Activated T-cell treated with anti-CD3 and anti-CD28 coated beads, Interleukin-2, amount 50 U/mL, for 72 hours (primary cell): ENCODE measurements at places on chromosomes 12 and 14.
A peak's percentile ranks its signal among the peaks of the same experiment; 100 is the strongest.

- no peak overlapping the region for H3K4me3 ChIP-seq
- H3K36me3 ChIP-seq, result no peaks in the 10 kb centered on the region
- no peaks in the 10 kb centered on the region for H3K4me1 ChIP-seq
- no peak for DNase-seq
- H3K27me3 ChIP-seq, result no peaks in the 10 kb centered on the region
These were observed 123.3 kb downstream of the BEGAIN start for GRCh38 chr14:100463937-100464336.

GRCh38 chr12:42119085-42119633 lies 25.5 kb downstream of the GXYLT1 start:
- no peaks in the 10 kb centered on the region for H3K27me3 ChIP-seq
- no peak for DNase-seq
- peaks cover 26% of the 10 kb centered on the region for H3K36me3 ChIP-seq
- H3K4me3 ChIP-seq, result peak overlapping the region; percentile 60
- peaks cover 26% of the 10 kb centered on the region for H3K4me1 ChIP-seq

DNA sequence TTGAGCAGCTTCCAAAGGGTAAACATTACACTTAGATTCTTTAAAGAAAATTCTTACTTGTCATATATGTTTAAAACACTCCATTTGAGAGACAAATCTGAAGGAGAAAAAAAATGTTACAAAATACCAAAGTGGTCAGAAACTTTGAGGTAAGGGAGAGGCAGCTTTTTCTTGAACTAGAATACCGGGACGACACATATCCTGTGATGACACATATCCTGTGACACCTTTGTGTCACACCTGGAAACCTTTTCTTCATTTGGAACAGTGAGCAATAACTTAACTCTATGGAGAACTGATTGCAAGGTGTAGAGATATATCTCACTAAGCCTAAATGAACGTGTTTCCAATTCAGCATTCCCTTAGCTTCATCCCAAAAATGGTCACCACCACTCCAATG lies 4.6 kb upstream of the GRIN2B start:
- peaks cover 32% of the 10 kb centered on the region for H3K27me3 ChIP-seq
- no peak overlapping the region for H3K4me3 ChIP-seq

DNA sequence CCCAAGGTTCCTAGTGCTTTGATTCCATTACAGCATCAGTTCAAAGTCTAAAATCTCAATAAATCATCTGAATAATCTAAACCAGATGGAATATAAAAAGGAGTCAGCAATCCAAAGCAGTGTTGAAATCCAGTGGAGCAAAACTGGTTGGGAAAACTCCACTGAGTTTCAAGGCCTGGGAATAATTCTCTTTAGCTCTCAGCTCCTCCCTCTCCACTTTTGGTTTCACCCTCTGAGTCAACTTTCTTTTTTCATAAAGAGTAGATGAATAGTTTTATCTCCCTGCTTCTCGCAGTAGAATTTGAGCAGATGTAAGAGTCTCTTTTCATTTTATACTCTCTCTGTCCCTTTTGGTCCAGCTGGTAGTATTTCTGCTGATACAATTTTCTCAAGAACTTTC lies 338.6 kb downstream of the APAF1 start:
- H3K4me3 ChIP-seq, result no peak overlapping the region
- H3K36me3 ChIP-seq, result no peaks in the 10 kb centered on the region
- H3K4me1 ChIP-seq, result no peaks in the 10 kb centered on the region
- no peak overlapping the region for H3K27ac ChIP-seq
- no peaks in the 10 kb centered on the region for H3K27me3 ChIP-seq
- DNase-seq, result no peak

DNA sequence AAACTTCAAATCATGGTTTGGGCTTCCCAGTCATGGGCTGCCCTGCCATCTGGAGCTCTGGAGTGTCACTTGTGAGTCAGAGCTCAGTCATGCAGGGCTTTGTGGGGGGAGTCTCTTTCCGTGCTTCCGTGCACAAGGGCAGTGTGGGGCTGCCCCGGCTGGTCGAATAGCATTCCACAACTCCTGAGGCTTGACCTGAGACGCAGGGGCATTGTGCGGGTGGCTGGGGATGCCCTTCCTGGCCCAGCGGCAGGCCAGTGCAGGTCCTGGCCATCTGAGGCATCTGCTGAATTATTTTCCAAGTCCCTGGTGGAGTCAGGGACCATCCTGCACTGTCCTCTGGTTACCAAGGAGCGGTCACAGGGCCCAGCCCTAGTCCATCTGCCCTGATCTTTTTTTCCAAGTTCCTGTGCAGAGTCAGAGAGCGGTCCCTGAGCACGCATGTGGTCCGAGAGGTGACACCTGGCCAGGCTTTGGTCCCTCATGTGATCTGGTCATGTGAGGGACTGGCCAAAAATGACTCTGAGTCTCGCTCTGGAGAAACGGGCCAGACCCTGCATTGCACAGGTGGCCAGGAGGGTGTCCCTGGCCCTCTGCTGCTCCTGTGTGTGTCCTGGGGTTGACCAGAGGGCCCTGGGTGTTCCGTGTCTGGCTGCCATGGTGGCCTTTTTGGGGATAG lies 167.0 kb upstream of the ALG10B start:
- H3K27ac ChIP-seq, result no peak overlapping the region
- DNase-seq, result no peak
- no peaks in the 10 kb centered on the region for H3K4me1 ChIP-seq

- no peaks in the 10 kb centered on the region for H3K27me3 ChIP-seq
- peak overlapping the region; percentile 99 for H3K4me3 ChIP-seq
- peaks cover 2% of the 10 kb centered on the region for H3K36me3 ChIP-seq
These were observed 1.5 kb downstream of the DHRS7 start for GRCh38 chr14:60163693-60164092.

- peaks cover 10% of the 10 kb centered on the region for H3K36me3 ChIP-seq
- H3K27ac ChIP-seq, result peak overlapping the region; percentile 92
- H3K27me3 ChIP-seq, result no peaks in the 10 kb centered on the region
- H3K4me3 ChIP-seq, result peak overlapping the region; percentile 96
- peak; percentile 54 for DNase-seq
These were observed 966 bp downstream of the SINHCAF start for GRCh38 chr12:31324845-31325523.

- H3K4me1 ChIP-seq, result peaks cover 49% of the 10 kb centered on the region
- no peak overlapping the region for H3K27ac ChIP-seq
- DNase-seq, result peak; percentile 10
- H3K4me3 ChIP-seq, result no peak overlapping the region
- H3K36me3 ChIP-seq, result no peaks in the 10 kb centered on the region
- H3K27me3 ChIP-seq, result peaks cover 12% of the 10 kb centered on the region
These were observed 1.1 kb downstream of the IGF1 start for GRCh38 chr12:102479099-102479885.

GRCh38 chr14:65109357-65109756 lies 7.0 kb upstream of the MAX start:
- H3K27me3 ChIP-seq, result peaks cover 7% of the 10 kb centered on the region
- H3K4me1 ChIP-seq, result no peaks in the 10 kb centered on the region
- DNase-seq, result no peak
- H3K27ac ChIP-seq, result no peak overlapping the region
- H3K4me3 ChIP-seq, result no peak overlapping the region

GRCh38 chr12:28938581-28939235 lies 210.4 kb upstream of the FAR2 start:
- H3K4me3 ChIP-seq, result no peak overlapping the region
- H3K36me3 ChIP-seq, result no peaks in the 10 kb centered on the region
- no peak overlapping the region for H3K27ac ChIP-seq
- H3K4me1 ChIP-seq, result no peaks in the 10 kb centered on the region
- H3K27me3 ChIP-seq, result peaks cover 12% of the 10 kb centered on the region
- DNase-seq, result no peak

DNA sequence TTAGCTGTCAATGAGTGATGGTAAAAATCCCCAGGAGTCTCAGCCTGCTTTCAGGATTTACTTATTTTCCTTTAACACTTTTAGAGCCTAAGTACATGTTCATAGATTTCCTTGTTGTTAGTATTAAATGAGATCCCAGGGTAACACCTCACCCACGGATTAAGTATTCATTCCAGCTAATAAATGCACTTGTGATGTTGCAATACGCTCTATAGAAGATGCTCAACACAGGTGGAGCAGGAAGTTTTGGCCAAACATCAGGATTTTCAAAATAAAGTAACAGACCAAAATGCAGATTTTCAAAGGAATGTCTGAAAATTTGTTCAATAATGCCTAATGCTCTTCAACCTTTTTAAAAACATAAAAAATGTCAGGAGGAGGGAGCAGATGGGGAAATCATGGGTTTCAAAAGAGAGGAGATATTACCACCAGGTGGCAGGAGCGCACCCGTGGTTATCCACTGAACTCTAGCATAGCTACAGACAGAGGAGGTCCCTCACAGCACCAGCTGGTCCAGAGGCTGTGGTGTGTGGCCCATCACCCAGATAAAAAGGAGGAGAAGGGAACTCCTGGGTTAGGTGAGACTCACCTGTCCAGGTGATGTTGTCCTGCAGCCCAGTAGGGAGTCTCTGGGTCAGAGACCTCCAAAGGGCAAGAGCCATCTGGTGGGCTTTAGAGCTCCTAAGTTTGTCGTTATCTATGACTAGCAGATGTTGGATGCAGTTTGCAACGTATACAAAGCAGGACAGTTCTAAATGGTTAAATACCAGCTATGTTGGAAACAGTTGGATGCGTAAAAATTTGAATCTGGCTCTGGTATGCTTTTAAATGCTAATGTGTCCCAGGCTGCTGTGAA lies 1158.4 kb upstream of the TMEM132C start:
- H3K4me3 ChIP-seq, result no peak overlapping the region
- H3K27ac ChIP-seq, result peak overlapping the region; percentile 50
- no peaks in the 10 kb centered on the region for H3K4me1 ChIP-seq
- no peaks in the 10 kb centered on the region for H3K27me3 ChIP-seq
- peak; percentile 55 for DNase-seq

DNA sequence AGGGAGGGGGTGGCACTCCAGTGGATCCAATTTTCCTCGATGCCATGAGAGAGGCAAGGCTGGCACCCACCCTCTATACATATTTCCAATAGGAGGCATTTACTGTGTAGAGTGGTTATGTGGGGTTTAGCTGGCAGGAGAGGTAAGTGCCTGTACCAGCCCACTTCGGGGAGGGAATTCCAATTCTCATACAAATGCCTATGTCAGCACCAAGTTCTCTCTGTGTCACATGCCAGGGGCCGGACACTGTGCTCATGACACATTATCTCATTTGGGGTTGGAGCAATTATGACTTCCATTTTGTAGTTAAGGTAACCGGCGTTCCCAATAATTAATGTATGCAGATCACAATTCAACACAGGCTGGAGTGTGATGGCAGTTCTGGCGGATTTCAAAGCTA lies 284.3 kb downstream of the KSR2 start:
- no peaks in the 10 kb centered on the region for H3K4me1 ChIP-seq
- no peak for DNase-seq
- H3K27me3 ChIP-seq, result peaks cover 6% of the 10 kb centered on the region

- DNase-seq, result no peak
- no peaks in the 10 kb centered on the region for H3K27me3 ChIP-seq
- H3K4me1 ChIP-seq, result peaks cover 21% of the 10 kb centered on the region
- H3K4me3 ChIP-seq, result no peak overlapping the region
- H3K36me3 ChIP-seq, result no peaks in the 10 kb centered on the region
These were observed 87.0 kb downstream of the ERC1 start for GRCh38 chr12:1078002-1078401.

DNA sequence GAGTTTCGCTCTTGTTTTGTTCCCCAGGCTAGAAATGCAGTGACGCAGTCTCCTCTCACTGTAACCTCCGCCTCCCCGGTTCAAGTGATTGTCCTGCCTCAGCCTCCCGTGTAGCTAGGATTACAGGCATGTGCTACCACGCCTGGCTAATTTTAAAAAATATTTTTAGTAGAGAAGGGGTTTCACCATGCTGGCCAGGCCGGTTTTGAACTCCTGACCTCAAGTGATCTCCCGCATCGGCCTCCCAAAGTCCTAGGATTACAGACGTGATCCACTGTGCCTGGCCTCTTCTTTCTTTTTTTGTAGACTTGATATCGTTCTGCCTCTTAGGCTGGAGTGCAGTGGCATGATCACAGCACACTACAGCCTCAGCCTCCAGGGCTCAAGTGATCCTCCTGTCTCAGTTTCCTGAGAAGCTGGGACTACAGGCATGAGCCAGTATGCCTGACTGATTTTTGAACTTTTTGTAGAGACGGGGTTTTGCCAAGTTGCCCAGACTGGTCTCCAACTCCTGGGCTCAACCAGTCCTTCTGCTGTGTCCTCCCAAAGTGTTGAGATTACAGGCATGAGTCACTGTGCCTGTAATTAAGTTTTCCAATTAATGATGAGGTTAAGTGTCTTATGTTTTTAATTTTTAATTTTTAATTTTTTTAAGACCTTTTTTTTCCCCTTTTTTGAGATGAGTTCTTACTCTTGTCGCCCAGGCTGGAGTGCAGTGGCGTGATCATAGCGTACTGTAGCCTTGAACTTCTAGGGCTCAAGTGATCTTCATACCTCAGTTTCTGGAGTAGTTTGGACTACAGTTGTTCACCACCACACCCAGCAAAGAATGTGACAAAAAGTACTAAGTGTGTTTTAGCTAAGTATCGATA lies 10.2 kb downstream of the RCOR1 start:
- peaks cover 40% of the 10 kb centered on the region for H3K4me1 ChIP-seq
- no peak for DNase-seq
- H3K27me3 ChIP-seq, result no peaks in the 10 kb centered on the region
- H3K36me3 ChIP-seq, result peaks cover 2% of the 10 kb centered on the region
- no peak overlapping the region for H3K4me3 ChIP-seq
- H3K27ac ChIP-seq, result no peak overlapping the region

- no peak overlapping the region for H3K27ac ChIP-seq
- H3K4me3 ChIP-seq, result no peak overlapping the region
- no peaks in the 10 kb centered on the region for H3K4me1 ChIP-seq
- H3K27me3 ChIP-seq, result no peaks in the 10 kb centered on the region
- DNase-seq, result no peak
These were observed 108.7 kb upstream of the PRICKLE1 start for GRCh38 chr12:42698213-42698612.

DNA sequence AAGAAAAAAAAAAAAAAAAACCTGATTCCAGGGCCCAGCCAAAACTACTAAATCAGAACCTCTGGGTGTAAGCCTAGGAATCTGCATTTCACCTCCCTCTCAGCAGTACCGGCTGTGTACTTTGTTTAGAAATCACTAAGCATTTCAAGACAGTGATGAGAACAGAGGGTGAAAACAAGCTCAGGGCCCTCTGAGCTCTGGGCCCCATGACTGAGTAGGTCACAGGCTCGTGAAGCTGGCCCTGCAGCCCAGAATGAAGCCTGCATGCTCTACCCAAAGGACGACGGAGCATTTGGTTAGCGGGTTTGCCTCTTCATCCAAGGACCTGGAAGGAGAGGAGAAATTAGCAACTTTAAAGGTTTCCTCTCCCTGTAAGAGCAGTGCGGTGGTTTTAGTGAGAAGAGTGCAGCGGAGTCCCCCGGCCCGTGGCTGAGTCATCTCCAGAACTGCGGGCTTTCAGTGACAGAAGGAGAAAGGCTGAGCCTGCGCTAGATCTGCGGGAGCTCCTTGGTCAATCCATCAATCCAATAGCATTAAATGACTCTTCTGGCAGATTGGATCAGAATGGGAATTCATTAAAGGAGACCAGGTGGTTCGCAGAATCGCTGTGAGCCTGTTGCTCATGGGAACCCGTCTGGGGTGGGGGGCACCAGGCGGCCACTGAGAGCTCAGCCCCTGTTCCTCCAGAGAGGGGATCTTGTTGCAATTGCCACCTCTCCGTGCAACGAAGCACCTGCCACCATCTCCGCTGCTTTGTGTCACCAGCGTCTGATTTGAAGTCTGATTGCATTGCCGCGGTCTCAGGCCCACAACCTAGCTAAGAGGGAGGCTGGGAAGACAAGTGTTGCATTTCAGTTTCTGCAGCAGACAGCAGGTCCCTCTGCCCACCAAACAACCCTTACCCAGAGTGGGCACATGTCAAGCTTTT lies 7.3 kb downstream of the IL31 start:
- DNase-seq, result peak; percentile 84
- no peaks in the 10 kb centered on the region for H3K27me3 ChIP-seq
- H3K4me1 ChIP-seq, result peaks cover 43% of the 10 kb centered on the region
- peak overlapping the region; percentile 58 for H3K4me3 ChIP-seq
- no peaks in the 10 kb centered on the region for H3K36me3 ChIP-seq
- peak overlapping the region; percentile 55 for H3K27ac ChIP-seq
